ENCODE measurements at places on chromosomes 4 and X.

DNA sequence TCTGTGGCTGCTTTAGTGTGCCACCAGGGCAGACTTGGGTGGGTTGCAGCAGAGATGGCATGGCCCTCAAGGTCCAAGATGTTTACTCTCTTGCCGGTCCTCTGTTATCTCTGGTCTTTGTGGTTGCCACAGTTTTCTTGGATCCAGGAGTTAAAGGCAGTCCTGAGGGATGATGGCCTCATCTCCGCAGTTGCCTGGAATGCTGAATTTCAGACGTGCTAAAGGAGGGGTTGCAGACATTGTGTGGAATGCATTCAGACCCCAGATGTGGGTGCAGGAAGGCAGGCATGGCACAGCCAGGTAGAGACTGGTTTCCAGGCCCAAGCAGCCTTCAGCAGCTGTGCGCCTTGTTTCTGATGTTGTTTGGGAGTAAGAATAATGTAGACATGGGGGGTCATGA, 64.4 kb downstream of the TBL1X start:
- no peak for DNase-seq

DNA sequence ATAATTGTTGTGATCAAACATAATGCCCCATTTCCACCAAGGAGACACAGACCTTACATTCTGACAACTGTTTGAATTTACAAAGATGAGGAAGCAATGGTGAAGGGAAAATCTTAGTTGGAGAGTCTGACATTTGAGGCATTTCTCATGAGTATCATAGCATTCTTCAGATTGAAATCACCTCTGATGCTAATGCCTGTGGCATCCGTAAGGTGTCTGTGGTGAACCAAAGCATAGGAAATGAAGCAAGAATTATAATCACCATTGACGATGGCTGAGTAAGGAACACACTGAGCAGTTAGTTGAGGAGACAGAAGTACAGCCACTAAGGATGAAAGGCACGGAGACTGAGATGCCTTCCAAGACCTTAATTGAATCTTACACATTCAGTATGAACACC, 575.7 kb downstream of the TRIML1 start:
- DNase-seq, result no peak

- DNase-seq, result no peak
Measured at GRCh38 chrX:148049441-148049840, 68.3 kb downstream of the FMR1NB start.

- no peak for DNase-seq
Measured at GRCh38 chr4:6933691-6934430, 24.2 kb downstream of the TBC1D14 start.

DNA sequence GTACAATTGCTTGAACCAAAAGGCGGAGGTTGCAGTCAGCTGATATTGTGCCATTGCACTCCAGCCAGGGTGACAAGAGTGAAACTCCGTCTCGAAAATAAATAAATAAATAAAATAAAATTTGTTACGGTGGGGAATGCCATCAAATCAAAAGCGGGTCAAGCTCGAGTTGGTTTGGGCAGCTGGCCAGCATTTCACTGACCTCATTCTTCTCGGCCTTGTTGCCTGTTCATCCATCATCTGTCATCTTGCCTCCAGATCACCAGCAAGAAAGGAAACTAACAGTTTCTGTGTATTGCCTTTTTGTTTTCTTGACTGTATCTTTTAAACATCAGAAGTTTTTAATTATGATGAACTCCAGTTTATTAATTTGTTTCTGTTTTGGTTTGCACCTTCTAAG, 31.5 kb upstream of the KLHL2 start:
- DNase-seq, result no peak

DNA sequence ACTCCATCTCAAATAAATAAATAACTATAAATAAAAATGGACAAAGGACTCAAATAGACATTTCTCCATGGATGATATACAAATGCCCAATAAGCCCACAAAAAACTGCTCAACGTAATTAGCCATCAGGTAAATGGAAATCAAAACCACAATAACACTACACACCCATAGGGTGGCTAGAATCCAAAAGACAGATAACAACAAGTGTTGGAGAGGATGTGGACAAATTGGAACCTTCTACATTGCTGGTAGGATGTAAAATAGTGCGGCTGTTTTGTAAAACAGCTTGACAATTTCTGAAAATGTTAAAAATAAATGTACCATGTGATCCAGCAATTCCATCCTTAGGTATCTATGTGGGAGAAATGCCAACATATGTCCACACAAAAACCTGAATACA, 52.1 kb downstream of the ZNF157 start:
- no peak for DNase-seq

GRCh38 chr4:12679217-12679616, 804.9 kb downstream of the RAB28 start:
- no peak for DNase-seq

DNA sequence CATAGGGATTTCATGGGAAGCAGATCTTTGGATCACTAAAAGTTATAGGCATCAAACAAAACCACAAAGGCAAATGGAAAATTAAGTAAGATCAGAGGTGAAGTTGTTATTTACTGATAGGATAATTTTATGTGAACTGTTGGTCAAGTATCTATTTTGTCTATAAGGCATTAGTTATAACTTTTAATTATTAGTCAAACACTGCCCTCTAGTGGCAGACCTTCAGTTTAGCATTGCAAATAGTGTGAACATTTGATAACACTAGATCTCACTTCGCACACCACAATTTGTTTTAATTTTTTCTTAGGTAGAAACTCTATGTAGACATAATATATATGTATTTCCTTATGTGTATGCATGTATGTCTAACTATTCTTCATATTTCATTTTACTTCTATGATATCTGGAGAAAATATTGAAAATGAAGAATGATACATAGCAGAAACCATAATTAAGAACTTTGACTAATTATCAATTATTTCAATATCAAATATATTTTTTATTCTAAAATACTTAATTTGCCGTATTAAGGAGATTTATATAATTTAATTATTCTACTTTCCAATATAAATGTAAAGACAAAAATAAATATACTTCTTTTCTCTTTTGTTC, 214.5 kb upstream of the TACR3 start:
- no peak for DNase-seq

- no peak for DNase-seq
Measured at GRCh38 chr4:41015016-41015675, 199.2 kb downstream of the APBB2 start.

- DNase-seq, result peak; percentile 83
Measured at GRCh38 chrX:66638591-66639500, at the start of gene EDA2R. Gene EDA2R (minus strand): TSS chrX:66639078. CDS start chrX:66616020, 23,058 bp downstream.

DNA sequence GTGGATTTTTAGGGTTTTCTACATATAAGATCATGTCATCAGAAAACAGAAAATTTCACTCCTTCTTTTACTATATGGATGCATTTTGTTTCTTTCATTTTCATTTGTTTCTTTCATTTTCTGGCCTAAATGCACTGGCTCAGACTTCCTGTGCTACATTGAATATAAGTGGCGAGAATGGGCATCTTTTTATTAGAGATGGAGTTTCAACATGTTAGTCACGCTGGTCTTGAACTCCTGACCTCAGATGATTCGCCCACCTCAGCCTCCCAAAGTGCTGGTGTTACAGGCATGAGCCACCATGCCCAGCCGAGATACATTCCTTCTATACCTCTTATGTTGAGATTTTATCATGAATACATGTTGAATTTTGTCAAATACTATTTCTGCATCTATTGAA, 61.8 kb downstream of the BRWD3 start:
- no peak for DNase-seq
